ENCODE measurements at places on chromosomes 2 and 18.

- no peak for DNase-seq
These were observed 225.7 kb upstream of the ST6GAL2 start for GRCh38 chr2:107111623-107112022.

DNA sequence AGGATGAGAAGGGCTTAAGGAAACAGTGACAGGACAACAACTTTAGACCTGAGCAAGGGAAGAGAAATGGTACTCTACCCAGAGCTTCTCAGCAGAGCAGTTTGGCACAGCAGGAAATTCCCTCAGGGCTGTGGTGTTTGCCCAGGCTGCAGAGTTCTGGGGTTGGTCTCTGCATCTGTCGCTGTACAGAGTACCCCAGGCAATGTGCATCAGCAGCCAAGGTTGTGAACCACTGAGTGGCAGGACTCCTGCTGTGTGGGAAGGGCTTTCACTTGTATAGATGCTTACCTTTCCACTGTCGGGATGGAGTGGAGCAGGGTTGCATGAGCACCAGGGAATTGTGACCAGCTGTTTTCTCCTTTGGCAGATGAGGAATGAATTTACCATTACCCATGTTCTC, 21.2 kb downstream of the STAMBP start:
- no peak for DNase-seq

GRCh38 chr2:84022810-84023431, 436.2 kb downstream of the SUCLG1 start:
- DNase-seq: peak; percentile 65

- DNase-seq: no peak
These were observed 157.7 kb downstream of the CCDC178 start for GRCh38 chr18:33282709-33283333.

GRCh38 chr2:54520687-54521086, 64.6 kb downstream of the SPTBN1 start:
- DNase-seq: peak; percentile 95

- peak; percentile 36 for DNase-seq
These were observed 9.4 kb downstream of the KHK start for GRCh38 chr2:27095745-27096651.

- no peak for DNase-seq
These were observed 96.0 kb upstream of the RAB12 start for GRCh38 chr18:8513249-8513648.

DNA sequence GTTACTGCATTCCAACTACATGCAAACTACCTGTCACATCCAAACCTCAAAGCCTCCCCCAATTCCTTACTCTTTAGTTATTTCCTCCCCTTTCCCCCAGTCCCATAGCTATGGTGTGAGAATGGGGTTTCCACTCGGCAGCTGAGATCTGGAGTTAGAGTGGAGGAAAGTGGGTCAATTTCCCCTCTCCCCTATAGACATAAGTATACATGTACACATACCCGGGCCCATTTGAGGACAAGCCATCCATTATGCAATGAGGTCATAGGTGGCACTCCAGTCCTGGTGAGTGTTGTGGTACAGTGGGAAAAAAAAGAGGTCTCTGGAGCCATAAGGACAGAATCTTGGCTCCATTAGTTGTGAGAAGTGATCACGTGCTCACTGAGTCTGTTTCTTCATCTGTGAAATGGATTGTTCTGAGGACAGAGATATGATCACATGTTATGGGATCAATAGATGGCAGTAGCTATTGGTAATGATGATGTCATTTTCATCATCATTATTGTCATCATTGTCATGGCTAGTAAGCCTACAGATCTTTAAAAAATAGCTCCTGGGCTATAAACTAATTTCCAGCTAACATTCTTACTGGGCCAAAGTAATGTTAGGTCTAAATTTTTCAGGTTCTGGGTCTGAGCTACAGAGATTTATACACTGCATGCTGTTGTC, 119.0 kb downstream of the BCL2L11 start:
- no peak for DNase-seq

DNA sequence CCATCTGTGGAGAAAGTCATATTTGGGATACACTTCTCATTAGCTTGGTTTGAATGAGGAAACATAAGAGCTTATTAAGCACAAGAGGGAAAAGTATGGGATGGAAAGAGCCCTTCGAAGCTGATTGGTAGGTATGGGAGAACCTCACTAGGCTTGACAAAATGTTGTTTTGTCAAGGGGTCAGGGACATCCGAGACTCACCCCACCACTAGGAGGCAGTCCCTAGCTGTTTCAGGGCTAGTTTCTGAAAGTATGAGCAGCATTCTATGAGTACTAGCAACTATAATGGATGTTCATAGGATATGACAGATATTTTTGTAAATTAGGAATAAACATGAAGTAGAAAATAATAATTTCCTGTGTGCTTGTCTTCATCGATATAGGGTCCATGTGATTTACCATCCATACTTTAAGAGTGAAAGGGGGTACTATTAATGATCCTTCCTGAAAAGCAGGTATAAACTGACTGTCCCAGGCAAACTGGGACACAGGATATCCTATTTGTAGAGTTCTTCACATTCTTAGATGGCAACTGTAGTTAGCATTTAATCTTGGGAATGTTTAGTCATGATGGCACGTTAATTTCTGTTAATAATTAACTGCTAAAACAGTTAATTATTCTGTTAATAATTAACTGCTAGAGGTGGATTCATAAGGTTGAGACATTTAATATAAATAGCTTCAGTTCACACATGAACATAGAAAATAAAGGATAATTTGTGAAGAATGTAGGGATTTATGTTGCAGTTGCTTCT, 28.4 kb downstream of the OTX1 start:
- peak; percentile 79 for DNase-seq

DNA sequence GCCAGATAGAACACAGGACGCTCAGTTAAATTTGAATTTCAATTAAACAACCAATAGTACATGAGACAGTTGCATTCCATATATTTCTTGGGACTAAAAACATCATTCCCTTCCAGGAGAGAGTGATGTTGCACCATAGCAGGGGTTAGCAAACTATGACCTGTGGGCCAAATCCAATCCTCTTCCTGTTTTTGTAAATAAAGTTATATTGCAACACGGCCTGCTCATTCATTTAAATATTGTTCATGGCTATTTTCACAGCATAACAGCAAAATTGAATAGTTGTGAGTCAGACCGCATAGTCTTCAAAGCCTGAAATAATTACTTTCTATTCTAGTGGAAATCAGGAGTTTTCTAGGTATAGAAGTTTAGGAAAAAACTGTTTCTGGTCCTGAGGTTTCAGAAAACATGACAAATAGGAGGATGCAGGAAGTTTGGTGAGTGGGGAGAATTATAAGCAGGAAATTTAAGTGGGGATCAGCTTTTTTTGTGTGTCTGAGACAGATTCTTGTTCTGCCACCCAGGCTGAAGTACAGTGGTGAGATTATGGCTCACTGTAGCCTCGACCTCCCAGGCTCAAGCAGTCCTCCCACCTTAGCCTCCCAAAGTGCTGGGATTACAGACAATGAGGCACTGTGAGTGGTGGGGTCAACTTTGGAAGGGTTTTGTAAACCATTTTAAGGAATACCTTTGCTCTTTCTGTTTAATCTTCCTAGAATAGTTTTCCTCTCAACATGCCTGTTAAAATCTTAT, 131.5 kb downstream of the SOCS6 start:
- DNase-seq: peak; percentile 21

- no peak for DNase-seq
These were observed 230.4 kb downstream of the SP3 start for GRCh38 chr2:173734797-173735196.

DNA sequence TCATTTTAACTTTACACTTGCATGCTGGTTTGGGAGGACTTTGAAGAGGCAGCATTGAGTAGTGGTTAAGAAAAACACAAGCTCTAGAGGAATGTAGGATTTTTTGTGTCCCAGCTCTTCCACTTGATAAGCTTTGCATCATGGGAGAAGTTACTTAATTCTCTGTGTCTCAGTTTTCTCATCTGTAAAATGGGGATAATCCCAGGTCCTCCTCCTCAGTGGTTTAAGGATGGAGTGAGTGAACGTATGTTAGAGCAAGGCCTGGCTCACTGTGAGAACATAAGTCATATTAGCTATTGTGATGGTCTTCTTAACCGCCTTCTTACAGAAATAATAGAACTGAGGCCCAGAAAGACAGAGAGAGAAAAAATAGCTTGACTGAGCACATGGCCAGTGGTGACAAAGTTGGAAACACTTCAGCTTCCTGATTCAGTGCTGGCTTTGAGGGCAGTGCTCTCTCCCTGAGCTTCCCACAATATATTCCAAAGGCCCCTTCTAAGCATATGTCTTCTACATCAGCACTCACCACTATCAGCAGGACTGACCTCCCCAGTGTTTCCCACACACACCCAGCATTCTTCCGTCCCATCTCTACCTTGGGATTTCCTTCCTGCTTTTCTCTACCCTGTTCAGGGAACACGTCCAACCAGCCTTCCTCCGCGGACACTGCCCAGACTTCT, 214.9 kb upstream of the TNP1 start:
- no peak for DNase-seq

DNA sequence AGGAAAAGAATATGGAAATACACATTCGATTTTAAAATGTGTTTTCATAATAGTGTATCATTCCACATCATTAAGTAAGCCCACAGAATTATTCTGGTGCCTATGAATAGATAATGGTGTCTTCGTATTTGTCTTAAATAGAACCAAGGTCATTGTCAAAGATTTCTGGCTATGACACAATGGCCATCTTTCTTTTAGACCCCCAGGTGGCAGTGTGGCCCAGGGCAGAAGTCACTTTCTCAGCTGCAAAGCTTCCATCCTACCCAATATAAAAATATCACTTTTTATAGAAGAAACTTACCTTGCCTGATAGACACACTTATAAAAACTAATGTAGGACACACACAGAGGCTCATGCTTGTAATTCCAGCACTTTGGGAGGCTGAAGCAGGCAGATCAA, 57.5 kb downstream of the ZRANB3 start:
- peak; percentile 35 for DNase-seq

DNA sequence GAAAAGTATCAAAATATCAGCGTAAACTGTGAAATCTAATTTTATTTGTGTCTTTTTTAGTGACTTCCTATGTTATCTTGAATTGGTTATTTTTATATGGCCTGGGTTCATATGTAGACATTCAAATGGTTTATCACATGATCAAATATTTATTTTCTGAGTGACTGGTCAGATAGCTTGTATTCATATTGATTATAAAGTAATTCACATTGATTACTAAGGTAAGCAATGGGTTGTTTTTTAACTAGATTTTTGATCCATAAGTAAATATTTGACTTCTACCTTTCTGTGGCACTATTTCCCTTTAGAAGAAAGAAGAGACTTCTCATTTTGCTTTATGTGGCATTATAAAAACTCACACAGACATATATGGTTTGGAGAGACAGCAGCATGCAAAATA, 260.5 kb downstream of the TCF4 start:
- DNase-seq: no peak

- DNase-seq: no peak
These were observed 148.6 kb upstream of the KCNJ3 start for GRCh38 chr2:154549869-154550268.

- no peak for DNase-seq
These were observed 184.8 kb downstream of the CAMKMT start for GRCh38 chr2:44546459-44547127.

- peak; percentile 34 for DNase-seq
These were observed 389.5 kb downstream of the RND3 start for GRCh38 chr2:150097901-150098531.

DNA sequence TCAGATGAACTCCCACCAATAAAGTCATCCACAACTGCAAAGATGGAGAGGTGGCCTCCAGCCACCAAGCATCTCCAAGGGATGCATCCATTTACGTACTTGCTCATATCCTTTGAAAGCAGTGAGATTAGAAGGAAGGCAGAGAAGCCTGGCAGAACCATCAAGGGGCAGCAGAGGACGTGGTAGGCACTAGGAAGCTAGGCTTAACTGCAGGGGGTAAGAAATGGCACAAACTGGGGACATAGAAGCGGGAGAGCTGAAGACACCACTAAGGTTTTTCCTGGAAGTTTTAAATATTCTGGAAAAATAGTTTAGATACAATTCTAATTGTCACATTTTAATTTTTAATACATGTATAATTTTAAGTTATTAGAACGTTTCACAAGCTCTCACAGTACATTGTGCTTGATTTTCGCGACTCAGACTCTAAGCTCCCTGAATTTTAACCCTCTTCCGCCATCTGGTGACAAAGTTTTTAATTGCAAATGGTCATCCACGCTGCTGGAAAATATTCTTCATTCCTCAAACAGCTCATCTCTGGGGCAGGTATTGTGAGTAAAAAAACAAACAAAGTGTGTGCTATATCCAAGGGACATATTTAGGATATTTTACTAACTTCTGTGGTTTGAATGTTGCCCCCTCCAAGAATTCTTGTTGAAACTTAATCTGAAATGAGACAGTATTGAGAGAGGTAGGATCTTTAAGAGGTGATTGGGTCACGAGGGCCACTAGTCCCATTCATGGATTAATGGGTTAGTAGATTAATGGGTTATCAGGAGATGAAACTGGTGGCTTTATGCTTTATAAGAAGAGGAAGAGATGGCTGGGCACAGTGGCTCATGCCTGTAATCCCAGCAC, 1.6 kb upstream of the PSTPIP2 start:
- peak; percentile 75 for DNase-seq

GRCh38 chr18:31436825-31437224, 10.7 kb upstream of the DSG3 start:
- DNase-seq: peak; percentile 51

GRCh38 chr2:42736598-42737322, 27.2 kb downstream of the OXER1 start:
- no peak for DNase-seq

GRCh38 chr2:44528595-44528994, 166.8 kb downstream of the CAMKMT start:
- peak; percentile 25 for DNase-seq

GRCh38 chr2:64792300-64792699, 138.6 kb upstream of the SERTAD2 start:
- DNase-seq: peak; percentile 56

GRCh38 chr18:44803019-44803650, 122.4 kb downstream of the SETBP1 start:
- no peak for DNase-seq

DNA sequence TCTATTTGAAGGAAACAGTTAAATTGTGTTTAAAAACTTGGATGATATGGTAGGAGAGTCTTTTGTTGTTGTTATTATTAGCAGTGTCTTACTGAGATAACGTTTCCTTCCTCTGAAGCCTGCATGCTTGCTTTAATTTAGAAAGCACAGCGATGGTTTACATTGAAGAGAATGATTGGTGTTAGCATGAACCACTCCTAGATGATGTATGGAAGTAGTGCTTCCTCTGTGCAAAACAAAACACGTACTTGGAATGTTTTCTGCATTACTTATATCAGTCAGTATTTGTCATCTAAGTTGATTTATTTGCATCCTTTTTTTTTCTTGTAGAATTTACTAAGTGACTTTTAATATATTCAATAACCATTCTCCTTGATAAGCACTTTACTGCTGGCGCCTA, 89.0 kb downstream of the UGGT1 start:
- no peak for DNase-seq

All from kidney tubule cell (primary cell).